ENCODE measurements at places on chromosomes 3 and 15. TPM values are rescaled to one million over a fixed set of nuclear protein-coding genes. Genes with fewer than 3 reads are reported as not detected.
A peak's percentile ranks its signal among the peaks of the same experiment; 100 is the strongest.

DNA sequence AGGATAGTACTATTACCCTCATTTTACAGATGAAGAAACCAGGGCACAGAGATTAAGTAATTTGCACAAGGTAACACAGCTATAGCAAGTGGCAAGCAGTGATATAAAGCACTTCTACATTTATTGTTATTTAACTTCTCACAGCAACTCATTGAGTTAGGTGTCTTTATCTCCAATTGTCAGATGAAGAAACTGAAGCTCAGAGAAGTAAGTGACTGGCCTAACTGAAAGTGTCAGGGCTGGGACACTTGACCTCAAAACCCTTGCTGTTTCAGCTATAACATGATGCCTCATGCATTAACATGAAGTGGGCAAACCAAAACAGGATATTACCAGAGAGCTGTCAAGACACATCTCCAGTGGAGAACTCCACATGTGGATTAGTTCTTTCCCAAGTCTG, 65.8 kb upstream of the LEKR1 start:
- no peak for DNase-seq

The FHIT gene
- total RNA-seq: 41.2 TPM

- DNase-seq: peak; percentile 23
These were observed 8.3 kb upstream of the CSPG4 start for GRCh38 chr15:75720787-75721479.

The TGM4 gene
- total RNA-seq: not detected

DNA sequence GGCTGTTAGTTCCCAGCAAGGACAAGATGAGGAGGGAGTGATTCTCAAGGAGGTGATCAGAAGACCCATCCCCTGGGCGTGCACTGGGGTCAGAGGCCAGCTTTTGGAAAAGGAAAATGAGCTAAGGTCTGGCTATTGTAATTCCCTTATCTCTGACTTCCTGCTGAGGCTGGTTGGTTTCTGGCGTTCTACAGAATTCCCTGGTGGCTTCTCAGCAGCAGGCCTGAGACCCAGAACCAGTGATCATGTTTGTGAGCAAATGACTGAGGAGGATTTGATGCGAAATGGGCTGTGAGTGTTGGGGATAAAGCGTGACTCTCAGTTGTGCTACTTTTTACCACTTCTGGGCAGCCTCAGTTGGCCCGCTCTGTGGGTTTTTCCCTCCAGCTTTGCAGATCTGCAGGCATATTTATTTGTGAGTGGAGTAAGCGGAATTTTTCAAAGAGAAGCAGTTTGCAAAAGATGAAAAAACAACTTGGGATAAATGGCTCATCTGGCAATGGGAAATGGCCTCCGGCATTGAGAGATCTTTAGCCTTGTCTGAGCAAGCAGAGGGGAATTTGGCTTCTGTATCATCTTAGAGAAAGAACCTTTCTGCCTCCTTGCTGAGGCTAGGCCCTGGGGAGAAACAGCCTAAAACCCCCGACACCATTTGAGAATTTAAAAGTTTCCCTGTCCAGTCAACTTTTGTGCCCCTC, 102.7 kb downstream of the SLCO3A1 start:
- DNase-seq: no peak

DNA sequence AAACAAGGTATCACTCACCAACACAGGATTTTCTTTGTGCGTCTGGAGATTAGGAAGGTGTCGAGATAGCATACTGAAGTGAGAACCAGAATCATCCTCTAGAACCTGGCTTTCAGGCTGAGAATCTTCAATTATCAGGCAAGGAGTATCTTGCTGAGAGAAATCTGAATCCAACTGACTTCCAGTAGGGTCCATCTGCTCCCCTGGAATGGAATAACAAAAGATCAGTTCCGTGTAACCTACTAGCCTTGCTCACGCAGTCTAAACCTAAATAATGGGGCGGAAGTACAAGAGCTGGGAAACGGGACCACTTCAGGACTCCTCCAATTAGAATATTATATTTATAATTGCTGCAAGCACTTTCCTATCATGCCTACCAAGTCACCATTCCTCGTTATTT, 690 bp downstream of the TP53BP1 start:
- no peak for DNase-seq

DNA sequence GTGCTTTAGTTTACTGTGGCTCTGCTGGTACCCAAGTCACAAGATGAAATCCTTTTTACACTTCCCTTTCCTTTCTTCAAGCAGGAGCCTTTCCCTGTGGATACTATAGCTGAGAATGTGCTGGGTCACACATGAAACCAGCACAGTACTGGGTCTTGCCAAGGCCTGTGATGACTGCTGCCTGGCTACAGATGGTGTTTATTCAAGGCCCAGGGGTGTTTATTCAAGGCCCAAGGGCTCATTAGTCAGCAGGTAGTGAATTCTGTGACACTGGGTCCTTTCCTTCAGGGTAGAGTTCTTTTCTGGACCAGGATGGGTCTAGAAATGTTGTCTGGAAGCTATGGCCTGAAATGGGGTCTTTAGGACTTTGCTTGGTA, 99.4 kb downstream of the SH3GL3 start:
- DNase-seq: no peak
